PC-9 (cell line): ENCODE measurements at places on chromosomes 1 and 21. TPM values are rescaled to one million over a fixed set of nuclear protein-coding genes. Genes with fewer than 3 reads are reported as not detected.

Gene L1TD1
- 0.10 TPM in 1 of 2 replicates, not detected in the other for total RNA-seq

- no peak for DNase-seq
- H3K27me3 ChIP-seq, result no peaks in the 10 kb centered on the region
- H3K4me3 ChIP-seq, result no peak overlapping the region
- H3K36me3 ChIP-seq, result no peaks in the 10 kb centered on the region
- H3K4me1 ChIP-seq, result peaks cover 5% of the 10 kb centered on the region; the same call in 1 of the 2 replicates
- H3K27ac ChIP-seq, result no peak overlapping the region
These were observed 18.0 kb downstream of the BMP8A start for GRCh38 chr1:39509360-39510009.

- no peak for DNase-seq
- H3K36me3 ChIP-seq, result no peaks in the 10 kb centered on the region
- H3K4me3 ChIP-seq, result no peak overlapping the region
These were observed 58.6 kb downstream of the IL23R start for GRCh38 chr1:67224856-67225255.

GRCh38 chr1:206834711-206835110 is 30.7 kb upstream of the IL20 start:
- no peak overlapping the region for H3K27ac ChIP-seq
- no peaks in the 10 kb centered on the region for H3K36me3 ChIP-seq
- H3K27me3 ChIP-seq, result peaks cover 21% of the 10 kb centered on the region; the same call in 1 of the 2 replicates
- DNase-seq, result no peak
- H3K4me3 ChIP-seq, result no peak overlapping the region

DNA sequence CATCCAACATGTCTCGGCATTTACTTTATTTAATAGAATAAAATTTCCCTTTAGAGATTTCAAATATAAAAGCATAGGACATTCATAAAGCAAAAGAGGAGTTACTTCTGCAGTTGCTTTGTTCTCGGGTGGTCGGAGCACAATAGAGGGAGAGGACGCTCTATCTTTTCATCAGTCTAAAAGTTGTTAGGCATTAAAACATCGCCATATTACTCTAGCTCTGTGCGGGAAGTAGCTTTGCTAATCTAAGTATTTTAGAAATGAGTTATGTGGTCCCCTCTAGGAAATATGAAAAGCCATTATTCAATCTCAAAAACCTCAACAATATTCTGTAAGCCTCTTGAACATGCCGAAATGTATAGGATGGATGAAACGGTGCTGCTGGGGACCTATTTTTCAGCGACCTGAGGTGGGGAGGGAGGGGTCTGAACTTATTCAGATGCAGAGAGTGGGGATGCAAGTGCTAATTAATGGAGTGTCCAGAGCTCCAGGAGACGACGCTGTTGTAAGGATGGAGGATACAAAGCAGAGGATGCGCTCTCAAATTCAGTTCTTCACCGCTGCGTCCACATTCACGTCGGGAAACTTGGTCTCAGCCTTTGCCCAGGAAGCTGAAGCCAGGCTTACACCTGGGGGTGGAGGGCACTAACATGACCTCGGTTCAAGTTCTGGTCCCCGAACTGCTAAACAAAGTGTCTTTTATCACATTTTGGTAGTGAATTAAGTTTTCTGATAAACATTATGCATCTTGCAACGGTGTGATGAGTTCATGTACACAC is 6.3 kb downstream of the CDKN2C start:
- H3K27ac ChIP-seq, result no peak overlapping the region
- H3K4me1 ChIP-seq, result peaks cover 13% of the 10 kb centered on the region
- H3K27me3 ChIP-seq, result no peaks in the 10 kb centered on the region
- no peaks in the 10 kb centered on the region for H3K36me3 ChIP-seq

Gene TRIM45
- 10.0 and 10.2 TPM in 2 replicates for total RNA-seq

Gene IL19
- not detected in 2 replicates for total RNA-seq

DNA sequence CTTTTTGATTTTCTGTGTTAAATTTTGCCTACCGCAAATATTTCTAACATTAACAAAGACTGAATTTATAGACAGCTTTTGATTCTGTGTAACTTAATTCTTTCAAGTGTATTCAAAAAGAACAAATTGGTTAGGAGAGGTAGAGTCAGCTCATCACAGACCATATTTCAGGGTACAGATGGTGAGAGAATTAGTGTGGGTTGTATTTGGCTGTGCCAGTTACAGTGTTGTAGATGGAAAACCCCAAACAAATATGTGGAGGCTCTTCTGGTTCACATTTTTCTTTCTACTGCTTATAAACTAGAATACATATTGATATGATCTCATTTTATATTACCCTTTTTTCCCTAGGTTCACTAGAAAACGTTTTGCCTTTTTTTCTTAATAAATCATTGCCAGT is 11.1 kb downstream of the RCAN3 start:
- H3K27ac ChIP-seq, result no peak overlapping the region
- no peak for DNase-seq
- no peaks in the 10 kb centered on the region for H3K4me1 ChIP-seq
- H3K27me3 ChIP-seq, result no peaks in the 10 kb centered on the region
- no peaks in the 10 kb centered on the region for H3K36me3 ChIP-seq
- H3K4me3 ChIP-seq, result no peak overlapping the region
